Activated CD8-positive, alpha-beta memory T cell treated with anti-CD3 and anti-CD28 coated beads, Interleukin-2, amount 10 ng/mL, durations not matched to agents 7 days and 5 days (primary cell): ENCODE measurements at places on chromosomes 13 and 19.

- no peak for DNase-seq
Observed at GRCh38 chr13:75359266-75359665, 122.7 kb downstream of the TBC1D4 start.

GRCh38 chr13:66087269-66087710, 1142.8 kb downstream of the PCDH9 start:
- DNase-seq, result no peak

DNA sequence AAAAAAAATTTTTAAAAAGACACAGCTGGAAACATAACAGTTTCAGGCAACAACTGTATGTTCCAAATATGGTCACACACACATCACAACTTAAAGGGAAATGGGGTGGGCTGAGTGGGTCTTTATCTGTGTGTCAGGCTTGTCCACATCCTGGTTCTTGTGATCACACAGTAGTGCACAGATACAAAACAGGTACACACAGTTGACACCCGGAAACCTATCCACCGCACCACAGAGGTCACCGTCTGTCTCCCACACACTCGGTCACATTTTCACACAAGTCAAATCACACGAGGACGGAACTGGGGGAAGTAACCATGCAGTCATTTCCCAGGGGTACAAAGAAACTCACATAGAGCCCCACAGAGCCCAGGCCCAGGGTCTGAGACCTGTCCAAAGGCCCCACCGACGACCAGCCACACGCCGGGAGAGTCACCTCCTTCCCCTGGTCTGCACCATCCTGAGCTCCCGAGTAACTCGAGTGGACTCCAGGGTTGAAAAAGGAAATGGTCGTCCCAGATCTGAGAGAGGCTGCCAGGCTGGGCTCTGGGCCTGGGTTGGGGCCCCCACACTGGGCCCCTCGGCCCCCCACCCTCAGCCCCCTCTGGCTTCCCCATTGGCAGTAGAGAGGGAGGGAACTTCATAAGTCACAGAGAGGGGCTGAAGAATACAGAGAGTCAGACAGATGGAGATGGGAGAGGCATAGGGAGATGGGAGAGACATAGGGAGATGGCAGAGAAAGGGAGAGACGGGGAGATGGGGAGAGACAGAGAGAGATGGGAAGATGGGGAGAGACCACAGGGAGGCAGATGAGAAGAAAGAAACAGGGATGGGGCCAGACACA, 1.3 kb upstream of the PPAN start:
- peak; percentile 96 for DNase-seq

GRCh38 chr19:33767898-33768413, 28.7 kb upstream of the KCTD15 start:
- peak; percentile 48 for DNase-seq

GRCh38 chr13:112133499-112134390, 66.8 kb downstream of the SOX1 start:
- DNase-seq, result peak; percentile 3

GRCh38 chr13:104810242-104810641, 1725.2 kb downstream of the EFNB2 start:
- DNase-seq, result no peak

GRCh38 chr19:35468637-35469036, 20.6 kb downstream of the FFAR2 start:
- peak; percentile 81 for DNase-seq

GRCh38 chr13:30338331-30338851, 31.0 kb upstream of the KATNAL1 start:
- no peak for DNase-seq

DNA sequence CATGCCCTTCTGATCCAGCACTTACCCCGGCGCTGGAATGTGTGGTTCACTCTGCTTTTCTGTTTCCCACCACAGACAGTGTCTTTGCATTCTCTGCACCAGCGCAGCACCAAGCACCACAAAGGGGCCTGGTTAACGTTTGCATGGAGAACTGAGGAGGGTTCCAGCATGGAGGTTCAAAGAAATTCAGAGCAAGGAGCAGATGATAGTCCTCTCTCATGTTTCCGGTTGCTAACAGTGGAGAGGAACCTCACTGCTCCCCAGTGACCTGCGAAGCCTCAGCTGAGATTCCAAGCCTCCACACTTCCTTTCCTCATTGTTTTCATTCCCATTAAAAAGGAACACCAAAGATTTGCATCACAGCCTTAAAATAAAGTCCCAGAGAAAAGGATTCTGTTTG, 99.7 kb downstream of the STARD13 start:
- no peak for DNase-seq

DNA sequence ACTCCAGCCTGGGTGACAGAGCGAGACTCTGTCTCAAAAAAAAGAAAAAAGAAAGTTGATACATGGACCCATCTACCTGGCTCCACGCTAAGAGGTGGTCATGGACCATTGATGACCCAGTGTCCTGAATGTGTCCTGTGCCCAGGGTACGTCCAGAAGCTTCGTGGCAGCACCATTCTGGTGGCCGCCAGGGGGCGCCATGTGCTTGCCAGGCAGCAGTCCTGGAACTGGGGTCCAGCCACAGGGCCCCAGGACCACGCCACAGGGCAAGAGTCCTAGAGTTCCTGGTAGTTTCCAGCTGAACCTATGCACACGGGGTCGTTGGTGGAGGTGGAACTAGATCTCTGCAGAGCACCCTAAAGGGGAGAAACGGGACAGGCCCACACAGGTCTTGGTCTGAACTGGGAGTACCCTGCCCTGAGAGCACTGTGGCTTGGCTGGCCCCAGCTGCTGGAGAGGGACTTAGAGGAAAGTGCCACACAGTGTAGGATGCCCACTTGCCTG, 19.9 kb upstream of the FBXO27 start:
- peak; percentile 72 for DNase-seq

- no peak for DNase-seq
Observed at GRCh38 chr19:5587071-5587455, 19.3 kb upstream of the TINCR start.

- DNase-seq, result no peak
Observed at GRCh38 chr13:65217471-65217995, 2012.6 kb downstream of the PCDH9 start.

DNA sequence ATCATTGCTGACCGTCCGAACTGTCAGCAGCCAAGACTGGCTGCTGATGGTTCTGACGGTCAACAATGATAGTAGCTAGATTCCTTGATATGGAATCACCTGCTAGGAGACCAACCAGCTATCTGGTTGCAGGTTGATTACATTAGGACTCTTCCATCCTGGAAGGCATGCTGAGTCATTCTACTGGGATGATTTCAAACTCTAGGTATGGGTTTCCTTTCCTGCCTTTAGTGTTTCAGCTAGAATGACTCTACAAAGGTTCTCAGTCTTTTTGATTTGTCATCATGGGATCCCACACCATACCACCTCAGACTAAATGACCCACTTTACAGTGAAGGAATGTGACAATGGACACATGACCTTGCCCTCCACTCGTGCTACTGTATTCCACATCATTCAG, 138.1 kb upstream of the KL start:
- DNase-seq, result no peak

GRCh38 chr13:52869050-52869449, 20.6 kb upstream of the PCDH8 start:
- DNase-seq, result no peak

DNA sequence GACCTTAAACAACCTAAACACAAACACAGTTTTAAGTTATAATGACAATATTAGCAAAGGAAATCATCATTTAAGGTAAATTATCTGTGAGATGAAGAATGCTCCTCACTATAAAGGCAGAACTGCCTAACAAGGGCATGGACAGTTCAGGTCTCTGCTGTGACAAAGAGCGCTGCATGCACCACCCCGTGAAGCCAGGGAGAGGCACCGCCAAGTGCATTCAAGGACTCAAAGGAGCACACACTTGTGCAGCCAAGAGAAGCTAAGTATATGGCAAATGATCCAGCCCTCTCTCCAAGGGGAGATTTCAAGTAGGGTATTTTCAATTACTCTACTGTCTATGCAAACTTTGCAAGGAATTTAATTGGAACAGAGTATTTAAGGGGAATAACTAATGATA, 126.0 kb downstream of the RAP2A start:
- DNase-seq, result no peak

DNA sequence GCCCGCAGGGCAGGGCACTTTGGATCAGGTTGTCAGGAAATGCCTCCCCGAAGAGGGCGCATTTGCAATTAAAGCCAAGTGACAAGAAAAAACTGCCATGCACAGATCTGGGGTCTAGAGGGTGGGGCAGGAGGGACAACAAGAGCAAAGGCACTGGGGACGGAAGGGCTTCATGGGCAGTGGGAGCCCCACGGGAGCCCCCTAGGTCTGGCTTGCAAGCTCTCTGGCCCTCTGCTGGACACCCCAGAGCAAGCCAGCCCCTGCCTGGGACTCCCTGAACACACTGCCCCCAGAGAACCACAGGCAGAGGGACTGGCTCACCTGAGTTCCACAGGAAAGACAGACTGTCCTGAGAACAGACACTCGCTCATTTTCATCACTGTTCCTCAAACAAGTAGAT, 30.2 kb upstream of the C19orf12 start:
- no peak for DNase-seq

- no peak for DNase-seq
Observed at GRCh38 chr19:19426216-19426615, 20.7 kb downstream of the GATAD2A start.

DNA sequence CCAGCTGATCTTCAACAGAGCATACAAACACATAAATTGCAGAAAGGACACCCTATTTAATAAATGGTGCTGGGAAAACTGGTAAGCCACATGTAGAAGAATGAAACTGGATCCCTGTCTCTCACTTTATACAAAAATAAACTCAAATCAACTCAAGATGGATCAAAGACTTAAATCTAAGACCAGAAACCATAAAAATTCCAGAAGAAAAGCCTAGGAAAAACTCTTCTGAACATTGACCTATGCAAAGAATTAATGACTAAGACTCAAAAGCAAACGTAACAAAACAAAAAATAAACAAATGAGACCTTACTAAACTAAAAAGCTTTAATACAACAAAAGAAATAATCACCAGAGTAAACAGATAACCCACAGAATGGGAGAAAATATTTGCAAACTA, 74.5 kb upstream of the ABCC4 start:
- DNase-seq, result no peak

DNA sequence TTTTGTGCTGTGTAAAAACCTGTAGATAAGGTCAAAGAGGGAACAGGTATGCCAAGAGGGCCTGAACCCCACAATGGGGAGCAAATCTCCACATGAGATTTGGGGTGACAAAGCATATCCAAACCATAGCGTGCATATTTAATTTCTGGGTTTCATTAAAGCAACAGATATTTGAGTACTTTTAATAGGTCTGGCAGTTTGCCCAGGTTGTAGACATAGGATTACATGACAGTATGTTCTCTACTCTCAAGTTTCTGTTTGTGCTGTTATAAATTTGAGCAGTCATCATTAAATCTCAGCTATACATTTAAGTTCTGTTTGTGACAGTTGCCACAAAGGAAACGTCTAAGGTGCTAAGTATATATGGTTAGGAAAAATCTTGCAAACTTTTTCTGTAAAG, 236.4 kb downstream of the ATP8A2 start:
- DNase-seq, result no peak

- peak; percentile 55 for DNase-seq
Observed at GRCh38 chr13:113187263-113187669, 21.2 kb downstream of the PCID2 start.

GRCh38 chr13:107079423-107080049, 511.6 kb upstream of the ARGLU1 start:
- no peak for DNase-seq

DNA sequence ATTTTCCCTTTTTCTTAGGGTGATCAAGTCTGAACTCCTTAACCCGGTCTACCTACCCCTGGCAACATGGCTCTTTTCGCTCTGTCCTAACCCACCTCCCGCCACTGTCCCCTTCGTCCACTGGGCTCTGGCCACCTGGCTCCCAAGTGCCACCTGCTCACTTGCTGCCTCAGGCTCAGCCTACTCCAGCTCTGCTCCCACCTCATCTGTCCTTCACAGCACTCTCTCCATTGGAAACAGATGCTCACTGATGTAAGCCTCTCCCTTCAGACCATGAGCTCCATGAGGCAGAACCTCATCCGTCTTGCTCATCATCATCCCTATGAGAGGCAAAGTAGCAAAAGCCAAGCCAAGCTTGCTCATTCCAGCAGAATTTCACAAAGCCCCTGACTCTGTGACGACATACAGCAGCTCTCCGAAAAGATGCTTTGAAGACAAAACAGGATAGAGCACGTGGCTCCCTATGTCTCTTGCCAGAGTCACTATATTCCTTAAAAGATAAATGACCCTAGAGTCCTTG, 35.3 kb upstream of the AMER2 start:
- DNase-seq, result no peak

DNA sequence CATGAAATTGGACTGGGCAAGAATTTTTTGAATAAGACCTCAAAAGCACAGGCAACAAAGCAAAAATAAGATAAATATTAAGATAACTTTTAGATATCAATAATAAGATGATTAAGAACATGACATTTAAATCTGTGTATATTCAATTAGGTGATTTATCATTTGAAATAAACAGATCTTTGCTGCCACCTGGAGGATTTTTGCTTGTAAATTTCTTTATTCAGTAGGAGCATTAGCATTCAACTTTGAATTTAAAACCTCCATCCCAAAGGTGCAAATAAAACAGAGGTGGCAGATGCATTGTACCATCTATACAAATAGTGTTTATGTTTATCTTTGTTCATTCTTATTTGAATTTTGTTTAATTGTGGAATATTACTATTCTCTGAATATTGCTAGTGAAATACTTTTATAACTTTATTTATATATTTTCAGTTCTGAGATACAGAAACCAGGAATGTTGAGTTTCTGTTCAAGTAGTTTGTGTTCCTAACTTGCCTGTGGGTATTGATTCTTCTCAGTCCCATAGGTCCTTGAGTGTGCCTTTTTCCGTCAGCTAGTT, 20.9 kb downstream of the COG6 start:
- no peak for DNase-seq

DNA sequence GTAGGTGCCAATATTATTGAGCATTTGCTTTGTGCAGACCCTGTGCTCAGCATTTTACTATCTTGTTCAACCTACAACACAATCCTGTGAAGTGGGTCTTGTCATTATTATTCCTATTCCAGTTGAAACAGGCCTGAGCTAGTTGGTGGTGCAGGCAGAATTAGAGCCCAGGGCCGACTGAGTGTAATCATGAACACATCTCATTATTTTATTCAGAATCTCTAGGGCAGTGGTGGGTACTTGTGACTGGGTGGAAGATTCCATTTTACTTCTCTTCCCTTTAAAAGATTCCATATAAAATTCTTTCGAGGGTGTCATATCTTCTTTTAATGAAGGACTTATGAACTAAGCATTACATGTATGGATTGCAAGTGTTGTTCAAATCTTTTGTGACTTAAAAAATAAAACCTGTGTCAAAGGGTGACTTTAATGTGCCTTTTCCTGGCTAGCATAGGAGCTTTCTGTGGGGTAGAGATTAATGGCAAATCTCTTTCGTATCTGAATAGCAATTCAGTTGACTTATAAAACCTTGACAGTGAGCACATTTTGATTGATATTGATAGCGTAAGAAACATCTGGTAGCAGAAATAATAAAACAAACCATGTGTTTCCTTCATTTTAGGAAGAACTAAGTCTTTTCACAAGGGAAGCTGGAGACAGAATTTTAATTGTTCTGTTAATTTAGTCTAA, 20.3 kb downstream of the B3GLCT start:
- DNase-seq, result no peak

GRCh38 chr13:94483970-94484369, 4.5 kb upstream of the DCT start:
- DNase-seq, result no peak
